ENCODE measurements at places on chromosomes 12 and 14.

GRCh38 chr12:103639983-103640382, 52.9 kb downstream of the STAB2 start:
- no peak for DNase-seq

DNA sequence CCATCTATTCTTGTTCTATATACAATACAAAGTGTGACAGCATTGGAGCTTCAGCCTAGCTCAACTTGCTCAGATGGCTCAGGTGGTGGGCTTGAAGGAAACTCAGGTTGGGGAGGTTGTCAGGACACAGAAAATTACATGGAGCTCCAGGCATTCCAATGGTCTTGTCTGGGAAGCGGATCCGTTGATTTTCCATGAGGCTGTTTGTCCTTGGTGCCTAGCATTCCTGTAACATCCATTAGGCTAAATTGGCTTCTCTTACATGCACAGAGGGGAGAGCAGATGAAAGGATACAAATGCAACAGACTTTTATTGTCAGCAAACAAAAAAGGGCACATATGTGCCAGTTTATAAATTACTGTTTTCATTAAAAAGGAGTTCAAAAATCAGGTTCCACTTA, 75.5 kb upstream of the OTX2 start:
- no peak for DNase-seq

GRCh38 chr14:96227428-96227827, 22.8 kb downstream of the BDKRB2 start:
- no peak for DNase-seq

DNA sequence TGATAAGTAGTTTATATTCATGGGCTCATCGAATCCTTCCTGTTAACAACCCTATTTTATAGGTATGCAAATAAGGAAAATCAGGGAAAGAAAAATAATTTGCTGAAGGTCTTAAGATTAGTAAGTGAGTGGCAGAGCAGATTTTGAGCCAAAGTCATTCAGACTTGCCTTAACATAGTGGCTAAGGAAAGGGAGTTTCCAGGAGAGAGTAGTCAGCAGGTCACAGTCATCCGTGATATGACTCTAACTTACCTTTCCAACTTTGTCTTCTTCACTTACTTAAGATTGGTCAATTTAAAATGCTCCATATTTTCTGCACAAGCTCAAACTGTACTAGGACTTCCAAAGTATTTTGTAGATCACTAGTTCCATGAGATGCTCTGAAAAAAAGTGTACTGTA, 46.6 kb downstream of the AKAP6 start:
- DNase-seq = no peak

DNA sequence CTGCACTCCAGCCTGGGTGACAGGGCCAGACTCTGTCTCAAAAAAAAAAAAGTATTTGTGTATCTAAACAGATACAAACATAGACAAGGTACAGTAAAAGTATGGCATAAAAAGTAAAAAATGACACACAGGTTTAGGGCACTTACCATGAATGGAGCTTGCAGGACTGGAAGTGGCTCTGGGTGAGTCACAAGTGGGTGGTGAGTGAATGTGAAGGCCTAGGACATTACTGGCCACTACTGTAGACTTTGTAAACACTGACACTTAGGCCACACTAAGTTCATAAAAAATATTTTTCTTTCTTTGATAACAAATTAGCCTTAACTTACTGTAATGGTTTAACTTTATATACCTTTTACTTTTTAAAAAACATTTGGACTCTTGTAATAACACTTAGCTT, 38.0 kb upstream of the EIF5 start:
- no peak for DNase-seq

GRCh38 chr12:125172231-125172850, 107.1 kb downstream of the AACS start:
- DNase-seq = no peak

- DNase-seq = no peak
Measured at GRCh38 chr12:122889761-122890520, 6.0 kb downstream of the VPS37B start.

GRCh38 chr12:13530966-13531365, 334.4 kb downstream of the EMP1 start:
- DNase-seq = no peak

GRCh38 chr12:85393606-85394005, 113.6 kb downstream of the ALX1 start:
- no peak for DNase-seq

DNA sequence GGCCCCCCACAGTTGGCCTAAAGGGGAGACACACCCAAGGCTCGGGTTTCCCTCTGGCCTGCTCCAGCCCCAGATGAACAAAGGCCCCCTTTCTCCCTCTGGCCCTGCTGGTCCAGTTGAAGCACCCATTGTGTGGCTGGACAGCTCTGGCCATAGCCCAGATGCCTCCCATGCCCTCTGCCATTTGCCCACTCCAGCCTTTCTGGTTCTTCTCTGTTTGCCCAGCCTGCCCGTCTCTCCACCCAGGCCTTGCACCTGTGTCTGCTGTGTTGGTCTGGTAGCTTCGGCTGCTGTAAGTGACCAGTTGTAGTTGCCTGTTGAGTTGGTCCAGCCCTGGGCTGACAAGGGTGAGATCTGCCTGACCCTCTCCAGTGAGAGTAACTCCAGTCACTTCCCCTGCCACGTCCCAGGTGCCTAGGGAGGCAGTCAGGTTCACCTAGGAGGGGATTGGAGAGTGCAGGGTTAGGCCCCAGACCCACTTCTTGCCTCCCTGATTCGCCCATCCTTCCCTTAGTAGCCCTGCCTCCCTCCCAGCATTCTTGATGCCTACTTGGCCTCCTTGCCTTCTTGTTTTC, 3.0 kb downstream of the B4GALNT1 start:
- no peak for DNase-seq

GRCh38 chr14:58954901-58955861, 233.3 kb upstream of the DAAM1 start:
- DNase-seq = no peak

DNA sequence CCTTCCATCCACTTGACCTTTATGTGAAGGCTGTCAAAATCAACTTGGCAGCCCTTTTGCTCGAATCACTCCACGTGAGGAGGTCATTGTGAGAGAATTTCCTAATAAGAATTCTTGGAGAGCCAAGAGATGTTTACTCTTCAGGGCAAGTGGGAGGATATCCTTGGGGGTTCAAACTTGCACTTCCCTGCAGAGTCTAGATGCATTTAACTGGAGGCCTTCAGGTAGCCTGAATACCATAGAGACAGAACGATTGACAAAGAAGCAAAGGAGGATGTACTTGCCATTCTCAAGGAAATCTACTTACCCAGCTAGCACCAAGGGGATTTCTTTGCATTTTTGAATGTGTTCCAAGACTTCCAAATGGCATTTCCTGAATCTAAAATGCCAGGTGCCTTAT, 1702.6 kb upstream of the FLRT2 start:
- DNase-seq = no peak

GRCh38 chr14:84181072-84181471, 1348.9 kb upstream of the FLRT2 start:
- no peak for DNase-seq

- DNase-seq = no peak
Measured at GRCh38 chr12:26686408-26686807, 146.6 kb downstream of the ITPR2 start.

GRCh38 chr12:76041406-76041805, 9.8 kb upstream of the PHLDA1 start:
- DNase-seq = no peak

All from stimulated activated CD4-positive, alpha-beta T cell treated with anti-CD3 and anti-CD28 coated beads, Interleukin-4, amount 100 ng/mL, for 4 hours (primary cell).